ENCODE measurements at places on chromosomes 3 and 15.

- no peak for DNase-seq
Measured at GRCh38 chr3:134621854-134622253, 29.0 kb downstream of the KY start.

DNA sequence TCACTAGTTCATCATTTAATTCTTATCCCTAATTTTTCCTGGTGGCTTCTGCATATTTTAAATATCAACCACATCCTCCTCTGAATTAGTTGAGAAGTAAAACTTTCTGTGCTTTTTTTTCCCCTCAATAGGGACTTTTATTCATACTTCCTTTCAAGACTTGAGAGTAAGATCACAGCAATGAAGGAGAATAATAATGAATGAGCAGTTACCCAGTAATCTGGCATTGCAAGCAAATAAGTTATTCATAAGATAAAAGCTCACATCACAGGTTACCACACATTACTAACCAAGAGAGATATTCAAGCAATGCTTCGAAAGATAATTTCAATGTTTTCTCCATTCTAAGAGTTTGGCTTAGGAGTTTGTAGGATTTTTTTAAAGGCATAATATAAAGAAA is 50.3 kb downstream of the BTLA start:
- DNase-seq: no peak

- DNase-seq: no peak
Measured at GRCh38 chr3:100149130-100149529, 34.8 kb upstream of the FILIP1L start.

GRCh38 chr3:117674321-117674720 is 964.7 kb downstream of the TUSC7 start:
- no peak for DNase-seq

DNA sequence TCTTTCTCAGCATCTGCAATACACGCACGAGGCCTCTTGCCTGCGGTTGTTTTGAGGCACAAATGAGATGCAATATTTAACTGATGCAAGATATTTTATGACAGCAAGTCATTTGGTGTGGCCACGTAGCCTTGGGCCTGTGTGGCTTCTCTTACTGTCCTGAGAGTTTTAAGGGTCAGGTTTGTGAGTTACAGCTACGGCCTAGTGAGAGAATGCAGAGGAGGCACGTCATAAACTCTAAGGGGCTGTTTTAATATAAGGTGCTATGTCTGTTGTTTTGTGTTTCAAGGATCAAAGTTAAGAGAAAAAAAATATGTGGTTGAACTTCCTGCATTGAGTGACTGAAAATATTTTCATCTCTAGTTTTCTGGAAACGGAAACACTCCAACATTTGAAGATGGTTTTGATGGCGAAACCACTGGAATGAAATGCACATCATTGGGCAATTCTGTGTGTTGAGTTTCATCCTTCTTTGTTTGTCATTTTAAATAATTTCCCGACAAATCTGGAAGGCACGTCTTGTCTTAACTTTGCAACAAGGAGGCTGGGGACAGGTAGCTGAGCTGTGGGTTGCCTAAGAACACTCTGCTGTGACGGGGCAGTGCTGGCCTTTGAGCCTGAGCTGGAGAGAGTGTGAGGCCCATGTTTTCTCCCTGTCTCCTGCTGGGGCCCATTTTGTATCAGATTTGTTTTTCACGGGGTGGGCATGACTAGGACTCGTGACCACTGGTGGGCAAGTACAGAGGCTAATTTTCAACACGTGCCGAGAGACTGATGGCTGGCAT is 5.1 kb downstream of the APBA2 start:
- no peak for DNase-seq

DNA sequence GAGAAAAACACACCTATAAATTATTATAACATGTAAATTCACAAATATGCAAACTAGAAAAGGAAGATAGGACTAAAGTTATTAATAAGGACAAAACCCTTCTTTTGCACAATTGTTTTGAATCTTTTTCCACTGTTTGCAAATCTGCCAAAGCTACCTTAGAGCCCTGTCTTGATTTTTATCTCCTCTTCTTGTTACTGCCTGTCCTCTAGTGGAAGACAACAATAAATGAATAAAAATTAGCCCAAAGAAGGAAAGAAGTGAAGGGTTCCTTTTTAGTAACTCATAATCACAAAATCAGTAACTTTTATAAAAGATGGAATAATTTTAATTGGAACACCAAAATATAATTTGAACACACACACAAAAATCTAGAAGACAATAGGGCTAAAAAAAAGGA is 2.7 kb downstream of the CD200R1 start:
- DNase-seq: no peak

GRCh38 chr15:43221422-43221821 is 604 bp upstream of the EPB42 start:
- no peak for DNase-seq

DNA sequence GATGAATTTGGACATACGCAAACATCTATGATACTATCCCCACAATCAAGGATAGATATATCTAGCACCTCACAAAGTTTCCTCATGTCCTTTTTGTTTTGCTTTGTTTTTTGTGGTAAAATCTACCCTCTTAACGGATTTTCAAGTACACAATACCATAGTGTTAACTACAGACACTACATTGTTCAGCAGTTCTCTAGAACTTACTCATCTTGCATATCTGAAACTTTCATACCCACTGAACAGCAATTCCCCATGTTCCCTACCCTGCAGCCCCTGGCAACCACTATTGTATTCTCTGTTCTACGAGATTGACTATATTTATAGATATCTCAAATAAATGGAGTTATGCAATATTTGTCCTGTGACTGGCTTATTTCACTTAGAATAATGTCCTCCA is 58.1 kb upstream of the TJP1 start:
- no peak for DNase-seq

DNA sequence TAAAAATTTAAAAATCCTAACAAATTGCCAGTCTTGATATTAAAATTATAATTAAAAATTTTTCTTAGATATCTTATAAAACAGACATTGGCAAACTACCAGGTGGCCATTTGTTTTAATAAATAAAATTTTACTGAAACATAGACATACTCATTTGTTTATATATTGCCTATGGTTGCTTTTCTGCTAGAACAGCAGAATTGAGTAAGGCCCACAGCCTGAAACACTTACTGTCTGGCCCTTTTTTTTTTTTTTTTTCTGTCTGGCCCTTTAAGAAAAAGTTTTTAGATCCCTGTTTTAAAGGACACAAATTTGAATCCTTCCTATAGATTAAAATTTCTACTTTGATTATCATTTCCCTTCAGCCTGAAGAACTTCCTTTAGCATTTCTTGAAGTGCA is 60.5 kb upstream of the CTDSPL2 start:
- DNase-seq: no peak

Data from GM12878 (cell line).